ENCODE measurements at places on chromosomes 11 and 22.

- peak; percentile 35 for DNase-seq
These were observed 134.5 kb upstream of the NAV2 start for GRCh38 chr11:19577976-19578619.

DNA sequence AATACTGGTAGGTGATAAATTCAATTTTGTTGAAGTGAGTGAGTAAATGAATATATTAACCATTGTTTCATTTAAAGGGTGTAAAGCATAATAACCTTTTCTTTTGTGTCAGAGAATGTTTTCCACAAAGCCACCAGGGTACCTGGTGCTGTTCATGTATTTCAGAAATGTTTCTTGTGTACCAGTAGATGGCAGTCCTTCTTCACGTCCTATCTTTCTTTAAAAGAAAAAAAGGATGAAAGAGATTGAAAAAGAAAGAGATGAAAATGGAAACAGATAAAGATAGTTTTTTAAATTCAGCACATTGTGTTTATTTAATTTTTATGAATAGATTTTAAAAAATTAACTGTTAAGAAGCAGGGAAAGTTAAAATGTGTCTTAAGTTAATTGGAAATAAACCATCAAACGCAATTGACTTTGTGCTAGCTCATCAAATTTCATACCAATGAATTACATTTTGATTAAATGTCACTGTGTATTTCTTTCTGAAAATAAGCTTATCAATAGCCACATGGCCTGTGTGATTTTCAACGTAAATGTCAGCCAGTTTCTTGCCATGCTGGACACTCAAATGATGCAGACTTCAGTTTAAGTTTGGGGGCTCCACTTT, 65.5 kb upstream of the CHORDC1 start:
- no peak for DNase-seq

GRCh38 chr11:9565822-9566560, 7.5 kb upstream of the WEE1 start:
- DNase-seq, result peak; percentile 30

DNA sequence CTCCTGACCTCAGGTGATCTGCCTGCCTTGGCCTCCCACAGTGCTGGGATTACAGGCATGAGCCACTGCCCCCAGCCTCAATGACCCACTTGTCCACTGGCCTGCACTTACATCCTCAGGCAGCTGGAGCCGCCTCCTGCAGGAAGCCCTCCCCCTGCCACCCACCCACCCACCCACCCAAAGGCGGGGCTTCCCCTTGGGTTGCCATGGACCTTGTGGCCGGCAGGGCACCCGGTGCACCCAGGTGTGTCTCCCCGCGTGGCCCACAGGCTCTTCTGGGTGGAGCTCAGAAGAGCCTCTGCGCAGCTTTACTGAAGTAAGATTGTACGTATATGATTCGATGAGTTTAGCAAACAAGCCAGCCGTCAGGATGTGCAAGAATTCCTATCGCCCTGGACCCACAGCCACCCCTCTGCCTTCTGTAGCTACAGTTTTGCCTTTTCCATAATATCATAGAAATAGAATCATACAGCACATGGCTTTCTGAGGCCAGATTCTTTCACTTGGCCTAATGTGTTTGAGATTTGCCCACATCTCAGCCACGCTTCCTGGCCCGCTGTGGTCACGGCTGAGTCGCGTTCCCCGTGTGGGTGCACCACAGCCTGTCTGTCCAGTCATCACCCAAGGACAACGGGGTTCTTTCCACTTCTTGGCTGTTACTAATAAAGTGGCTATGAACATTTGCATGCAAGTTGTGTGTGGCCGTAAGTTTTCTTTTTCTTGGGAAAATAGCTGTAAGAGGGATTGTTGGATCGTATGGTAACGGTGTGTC, 5.3 kb upstream of the BRSK2 start:
- no peak for DNase-seq

DNA sequence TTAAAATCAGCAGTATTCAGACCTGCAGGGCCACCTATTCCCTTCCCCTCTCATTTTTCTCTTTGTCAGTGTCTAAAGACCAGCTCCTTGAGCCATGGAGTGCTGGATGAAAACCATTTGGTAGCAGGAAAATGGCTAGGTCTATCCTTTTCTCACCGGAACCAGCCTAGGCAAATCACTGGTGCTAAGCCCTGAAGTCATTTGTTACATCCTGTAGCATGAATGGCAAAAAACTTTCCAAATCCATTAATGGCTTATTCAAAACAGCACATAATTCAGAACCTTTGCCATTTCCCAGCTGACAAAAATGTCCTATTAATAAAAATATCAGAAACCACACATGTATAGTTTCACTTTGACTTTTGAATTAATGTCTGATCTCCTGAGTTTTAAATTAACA, 209.5 kb upstream of the E2F8 start:
- no peak for DNase-seq

GRCh38 chr22:41410311-41410751, 28.6 kb downstream of the TEF start:
- DNase-seq, result peak; percentile 91

DNA sequence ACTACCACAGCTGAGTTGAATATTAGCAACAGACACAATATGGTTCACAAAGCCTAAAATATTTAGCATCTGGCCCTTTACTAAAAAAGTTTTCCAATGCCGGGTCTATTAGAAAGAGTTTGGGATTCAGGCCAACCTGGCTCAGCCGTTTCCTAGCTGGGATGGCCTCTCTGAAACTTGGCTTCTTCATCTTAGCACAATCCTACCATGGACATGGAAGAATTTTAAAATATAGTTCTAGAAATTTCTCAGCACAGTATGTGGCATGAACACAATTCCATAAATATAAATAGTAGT, 103.8 kb downstream of the RRAS2 start:
- DNase-seq, result no peak

- no peak for DNase-seq
These were observed 11.8 kb downstream of the SMPD1 start for GRCh38 chr11:6402061-6402470.

DNA sequence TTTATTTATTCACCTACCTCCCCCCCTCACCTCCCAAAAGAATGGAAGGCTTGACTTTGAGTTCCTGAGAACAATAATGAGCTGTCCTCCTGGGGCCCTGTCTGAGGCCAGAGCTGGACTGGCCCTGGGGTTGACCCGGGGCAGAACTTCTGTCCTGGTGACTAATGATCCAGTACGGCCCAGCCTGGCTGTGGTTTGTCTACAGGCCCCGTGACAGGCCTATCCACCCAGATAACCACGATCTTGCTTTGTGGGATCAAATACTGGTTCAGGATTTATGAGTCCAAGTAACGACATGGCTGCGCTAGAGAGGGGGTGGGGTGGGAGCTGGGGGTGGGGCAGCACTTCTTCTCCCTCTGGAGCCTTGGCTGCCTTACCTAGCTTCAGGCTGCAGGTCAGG, 81.5 kb downstream of the WT1 start:
- DNase-seq, result no peak

- no peak for DNase-seq
These were observed 17.5 kb downstream of the PRG3 start for GRCh38 chr11:57363131-57364080.

GRCh38 chr11:129596351-129596750, 219.3 kb upstream of the TMEM45B start:
- no peak for DNase-seq

GRCh38 chr11:71342116-71342515, 89.7 kb upstream of the SHANK2 start:
- no peak for DNase-seq

DNA sequence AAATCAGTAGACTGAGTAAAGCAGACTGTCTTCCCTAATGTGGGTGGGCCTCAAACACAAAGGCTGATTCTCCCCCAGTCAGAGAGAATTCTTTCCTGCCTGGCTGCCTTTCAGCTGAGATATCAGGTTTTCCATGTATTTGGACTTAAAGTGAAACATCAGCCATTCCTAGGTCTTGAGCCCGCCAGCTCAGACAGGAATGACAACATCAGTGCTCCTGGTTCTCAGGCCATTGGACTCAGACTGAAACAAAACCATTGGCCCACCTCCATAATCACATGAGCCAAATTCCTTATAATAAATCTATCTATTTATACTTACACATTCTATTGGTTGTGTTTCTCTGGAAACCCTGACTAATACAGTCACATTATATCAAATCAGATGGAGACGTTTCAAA, 56.7 kb upstream of the CLPB start:
- no peak for DNase-seq

- DNase-seq, result no peak
These were observed 44.5 kb downstream of the PDE3B start for GRCh38 chr11:14687943-14688627.

GRCh38 chr11:68441466-68442230, 18.9 kb upstream of the PPP6R3 start:
- no peak for DNase-seq

DNA sequence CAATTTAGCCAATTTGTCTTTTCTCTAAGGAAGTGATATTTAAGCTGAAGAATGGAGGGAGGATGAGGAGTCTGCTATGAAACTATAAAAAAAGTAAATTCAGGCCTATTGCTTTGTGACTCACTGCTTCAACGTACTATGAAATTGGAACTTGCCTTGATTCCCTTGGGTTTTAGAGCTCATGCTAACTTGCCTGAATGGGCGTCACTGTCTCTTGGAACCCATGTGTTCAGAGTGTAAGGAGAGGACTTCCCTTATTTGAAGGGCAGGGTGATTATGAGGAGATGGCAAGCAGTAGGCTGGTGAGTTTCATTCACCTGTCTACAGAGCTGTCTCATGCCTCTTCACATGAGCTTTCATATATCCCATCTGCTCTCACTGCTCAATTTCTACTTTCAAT, 28.7 kb upstream of the WT1 start:
- DNase-seq, result no peak

- no peak for DNase-seq
These were observed 15.2 kb downstream of the GLB1L2 start for GRCh38 chr11:134346976-134347350.

- peak; percentile 13 for DNase-seq
These were observed 112.6 kb downstream of the ST3GAL4 start for GRCh38 chr11:126468102-126468521.

- peak; percentile 19 for DNase-seq
These were observed 259.5 kb upstream of the CCDC90B start for GRCh38 chr11:83545494-83546260.

DNA sequence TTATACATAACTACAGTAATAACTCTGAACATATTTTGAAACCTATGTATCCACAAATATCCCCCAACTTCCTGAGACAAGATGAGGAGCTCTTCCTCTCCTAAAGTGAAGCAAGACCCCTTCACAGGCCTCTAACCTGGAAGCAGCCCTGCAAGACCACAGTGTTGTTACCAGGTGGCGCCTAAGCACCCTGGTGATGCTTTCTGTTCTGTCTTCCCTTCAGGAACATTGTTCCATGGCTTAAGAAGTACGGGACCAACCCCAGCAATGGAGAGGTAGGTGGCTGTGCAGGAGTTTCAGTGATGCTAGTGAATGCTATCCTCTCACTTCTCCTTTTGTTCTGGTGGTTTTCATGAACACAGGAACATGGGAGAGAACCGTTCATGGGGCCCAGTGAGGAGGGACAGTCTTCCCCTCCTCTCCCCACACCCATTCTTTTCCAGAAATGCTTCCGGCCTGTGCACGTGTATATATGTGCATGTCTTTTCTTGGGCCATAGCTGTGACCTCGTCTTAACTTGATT, 6.4 kb downstream of the PPIL2 start:
- DNase-seq, result no peak

DNA sequence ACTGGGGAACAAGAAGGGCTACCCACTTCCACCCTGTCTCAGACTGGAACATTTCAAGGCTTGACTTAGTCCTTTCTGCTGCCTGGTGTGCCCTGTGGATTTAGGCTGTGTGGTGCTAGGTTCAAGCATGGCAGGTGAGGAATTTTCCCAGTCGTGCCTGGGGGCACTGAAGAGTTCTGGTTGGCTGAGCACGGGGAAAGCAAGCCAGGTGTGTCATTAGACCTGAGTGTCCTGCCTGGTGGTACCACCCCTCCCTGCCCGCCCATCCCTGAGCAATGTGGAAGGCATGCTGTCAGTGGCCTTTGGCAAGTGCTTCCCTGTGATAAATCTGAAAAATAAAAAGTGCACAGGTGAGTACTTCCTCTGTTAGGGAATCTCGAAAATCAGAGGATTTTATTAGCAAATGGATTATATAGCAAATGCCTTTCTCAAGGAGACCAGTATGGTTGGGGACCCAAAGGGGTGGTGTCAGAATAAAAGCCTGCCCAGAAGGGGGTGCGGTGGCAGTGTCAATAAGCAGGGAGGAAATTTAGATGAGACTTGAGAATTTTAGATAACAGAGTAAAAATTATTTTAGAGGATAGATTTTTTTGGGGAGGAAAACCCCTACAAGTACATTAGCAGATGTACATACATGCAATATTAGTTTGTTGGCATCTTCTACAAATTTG, 22.8 kb downstream of the TEAD1 start:
- DNase-seq, result no peak

GRCh38 chr22:47928631-47929030, 1166.2 kb downstream of the TBC1D22A start:
- no peak for DNase-seq

- DNase-seq, result no peak
These were observed 17.3 kb downstream of the OR51E2 start for GRCh38 chr11:4680341-4680740.

- DNase-seq, result no peak
These were observed 9.4 kb downstream of the ADAMTS15 start for GRCh38 chr11:130457623-130458409.

DNA sequence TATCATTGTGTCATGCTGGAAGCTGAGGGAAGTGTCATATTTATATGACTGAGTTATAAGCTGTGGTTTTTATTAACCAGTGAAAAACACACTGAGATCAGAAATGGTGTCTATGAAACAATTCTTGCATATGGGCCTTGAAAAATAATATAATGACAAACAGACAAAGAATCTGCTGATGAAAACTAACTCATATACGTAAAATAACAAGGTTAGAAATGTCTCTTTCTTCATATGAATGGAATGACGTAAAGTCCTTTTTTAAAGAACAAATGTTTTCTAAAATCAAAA, 48.8 kb upstream of the PHF21B start:
- DNase-seq, result no peak

GRCh38 chr11:37333345-37333744, 735.3 kb upstream of the RAG2 start:
- DNase-seq, result no peak

DNA sequence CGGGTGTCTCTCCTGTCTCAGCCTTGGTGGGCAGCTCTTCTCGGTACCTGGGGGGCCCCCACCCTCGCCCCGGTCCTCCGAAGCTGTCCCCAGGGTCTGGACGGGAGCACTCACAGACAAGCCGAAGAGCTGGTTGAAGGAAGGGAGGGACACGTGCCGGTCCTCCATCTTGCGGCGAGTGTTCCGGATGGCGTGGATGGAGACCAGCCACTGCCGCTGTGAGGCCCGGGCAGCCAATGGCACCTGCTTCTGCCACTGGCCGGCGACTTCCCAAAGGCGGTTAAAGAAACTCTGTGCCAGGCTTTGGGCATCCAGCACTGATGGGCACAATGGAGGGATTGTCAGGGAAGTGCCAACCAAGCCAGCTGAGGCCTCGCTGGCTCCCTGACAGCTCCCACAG, 18.7 kb downstream of the PPM1F start:
- no peak for DNase-seq

Data from body of pancreas (tissue), 4 donors.